Activated CD8-positive, alpha-beta memory T cell treated with anti-CD3 and anti-CD28 coated beads for 36 hours (primary cell): ENCODE measurements at places on chromosomes 12 and 14. TPM values are rescaled to one million over a fixed set of nuclear protein-coding genes. Genes with fewer than 3 reads are reported as not detected.

Gene CCDC197
- not detected for total RNA-seq

Gene REP15
- total RNA-seq = 0.25 TPM

Gene MUCL1
- not detected for total RNA-seq

Gene NFE2
- total RNA-seq = not detected

Gene LRP1-AS
- total RNA-seq = not detected

Gene P2RX7
- total RNA-seq = 5.0 TPM

Gene OR11H12
- total RNA-seq = not detected

Gene LMO3
- total RNA-seq = not detected

Gene TAMALIN
- total RNA-seq = 14.5 TPM

Gene PRR4
- total RNA-seq = 0.80 TPM

Gene DENR
- 76.4 TPM for total RNA-seq

Gene SSTR1
- total RNA-seq = not detected

Gene RTL1
- total RNA-seq = not detected

Gene PRH2
- not detected for total RNA-seq

Gene NXPH4
- total RNA-seq = 0.38 TPM

Gene CLEC1B
- total RNA-seq = not detected

Gene OR6C4
- total RNA-seq = not detected

Gene SOCS2
- 14.4 TPM for total RNA-seq

Gene C1RL
- total RNA-seq = 11.1 TPM

Gene RIMBP2
- not detected for total RNA-seq

Gene DLK1
- total RNA-seq = not detected

Gene PROX2
- 0.50 TPM for total RNA-seq

Gene IL22
- 1.3 TPM for total RNA-seq

Gene GPR68
- total RNA-seq = 7.2 TPM

Gene BEST3
- total RNA-seq = not detected

Gene TAS2R30
- total RNA-seq = 0.80 TPM

Gene ARHGEF40
- total RNA-seq = 0.11 TPM

Gene MAP1LC3B2
- total RNA-seq = 1.3 TPM
